ENCODE measurements at places on chromosomes 16 and 17. TPM values are rescaled to one million over a fixed set of nuclear protein-coding genes. Genes with fewer than 3 reads are reported as not detected.

SALL1 gene
- under 0.01 TPM for total RNA-seq

NME2 gene
- total RNA-seq: 603 TPM

DNA sequence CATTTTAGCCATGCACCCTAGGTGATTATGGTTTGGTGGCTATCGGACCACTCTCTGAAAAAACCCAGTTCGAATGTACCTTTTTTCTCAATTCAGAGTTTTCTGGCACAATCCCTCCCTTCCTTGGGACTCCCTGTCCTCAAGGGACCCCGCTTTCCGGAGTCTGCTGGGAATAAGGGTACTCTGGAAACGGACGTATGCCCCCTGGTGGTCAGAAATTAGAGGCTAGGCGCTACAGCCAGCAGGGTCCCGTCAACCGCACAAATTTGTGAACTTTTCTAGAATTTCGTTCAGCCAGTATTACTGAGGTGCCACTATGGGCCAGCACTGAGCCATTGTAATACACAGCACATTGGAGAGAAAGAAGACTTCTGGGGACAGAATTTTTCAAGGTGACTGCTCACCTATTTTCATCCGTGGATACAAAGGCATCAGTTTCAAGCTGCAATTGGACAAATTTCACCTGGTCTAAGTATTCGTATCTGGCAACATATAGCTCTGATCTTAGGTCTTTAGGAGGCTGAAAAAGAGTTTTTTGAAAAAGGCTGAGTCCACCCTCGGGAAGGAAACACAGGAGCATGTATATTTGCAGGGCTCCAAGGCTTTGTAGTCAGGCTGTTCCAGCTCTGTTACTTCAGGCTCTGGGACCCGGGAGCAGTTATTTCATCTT is 27.1 kb upstream of the CRYBA1 start:
- DNase-seq: peak; percentile 90

DNA sequence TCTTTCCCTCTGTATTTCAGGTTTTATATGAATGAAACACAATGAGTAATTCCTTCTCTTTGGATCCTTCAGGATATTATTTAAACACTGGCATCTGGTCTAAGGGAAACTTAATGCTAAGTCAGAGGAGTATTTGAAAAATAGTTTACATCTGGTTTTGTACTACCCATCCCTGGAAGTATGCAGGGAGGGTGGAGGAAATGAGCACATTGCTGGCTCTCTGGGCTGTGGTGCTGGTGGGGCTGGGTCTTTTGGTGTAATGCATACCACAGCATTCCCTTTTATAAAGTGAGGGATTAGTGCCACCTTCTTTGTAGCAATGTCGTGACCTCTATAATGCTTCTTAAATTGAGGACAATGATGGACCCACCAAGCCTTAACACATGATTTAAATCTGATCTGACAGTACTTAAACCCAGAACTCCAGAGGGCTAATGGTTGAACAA is 105.5 kb upstream of the AXIN2 start:
- no peak for DNase-seq

DNA sequence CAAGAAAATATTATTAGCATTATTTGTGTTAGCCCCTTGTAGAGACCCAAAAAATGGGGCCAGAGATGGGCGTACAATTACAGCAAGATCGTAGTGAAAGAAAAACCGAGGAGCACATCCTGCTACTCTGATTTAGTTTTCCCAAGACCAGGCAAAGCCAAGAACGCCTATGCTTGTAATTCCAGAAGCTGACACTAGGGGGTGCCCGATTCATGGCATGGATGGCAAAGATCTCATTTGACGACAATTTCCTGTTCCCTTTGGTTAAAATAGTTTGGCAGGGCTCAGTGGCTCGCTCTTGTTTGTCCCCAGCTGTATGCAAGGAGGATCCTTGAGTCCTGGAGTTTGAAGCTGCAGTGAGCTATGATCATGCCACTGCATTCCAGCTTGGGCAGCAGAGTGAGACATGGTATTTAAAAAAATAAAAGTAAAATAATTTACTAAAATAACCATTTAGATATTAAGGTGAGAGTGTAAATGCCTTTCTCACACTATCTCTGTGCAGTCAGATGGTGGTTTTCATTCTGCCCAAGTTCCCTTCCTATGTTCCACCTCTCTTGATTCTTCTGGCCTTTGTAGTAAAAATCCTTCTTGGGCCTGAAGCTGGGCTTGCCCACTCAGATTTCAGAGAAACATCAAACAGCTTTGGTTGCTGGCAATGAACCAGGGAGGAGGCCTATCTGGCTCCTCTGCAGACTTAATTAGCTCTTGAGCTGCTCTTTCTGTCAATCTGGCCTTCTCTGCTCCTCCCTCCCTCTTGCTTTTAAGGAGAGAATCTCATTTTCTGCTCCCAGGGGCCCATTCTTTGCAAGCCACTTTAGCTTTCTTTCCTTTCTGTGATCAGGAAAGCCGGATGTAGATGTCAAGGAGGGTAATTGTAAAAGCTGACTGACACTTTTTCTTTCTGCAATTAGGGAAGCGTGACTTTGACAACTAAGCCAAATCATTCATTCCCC is 31.2 kb downstream of the TMEM238L start:
- peak; percentile 24 for DNase-seq

DNA sequence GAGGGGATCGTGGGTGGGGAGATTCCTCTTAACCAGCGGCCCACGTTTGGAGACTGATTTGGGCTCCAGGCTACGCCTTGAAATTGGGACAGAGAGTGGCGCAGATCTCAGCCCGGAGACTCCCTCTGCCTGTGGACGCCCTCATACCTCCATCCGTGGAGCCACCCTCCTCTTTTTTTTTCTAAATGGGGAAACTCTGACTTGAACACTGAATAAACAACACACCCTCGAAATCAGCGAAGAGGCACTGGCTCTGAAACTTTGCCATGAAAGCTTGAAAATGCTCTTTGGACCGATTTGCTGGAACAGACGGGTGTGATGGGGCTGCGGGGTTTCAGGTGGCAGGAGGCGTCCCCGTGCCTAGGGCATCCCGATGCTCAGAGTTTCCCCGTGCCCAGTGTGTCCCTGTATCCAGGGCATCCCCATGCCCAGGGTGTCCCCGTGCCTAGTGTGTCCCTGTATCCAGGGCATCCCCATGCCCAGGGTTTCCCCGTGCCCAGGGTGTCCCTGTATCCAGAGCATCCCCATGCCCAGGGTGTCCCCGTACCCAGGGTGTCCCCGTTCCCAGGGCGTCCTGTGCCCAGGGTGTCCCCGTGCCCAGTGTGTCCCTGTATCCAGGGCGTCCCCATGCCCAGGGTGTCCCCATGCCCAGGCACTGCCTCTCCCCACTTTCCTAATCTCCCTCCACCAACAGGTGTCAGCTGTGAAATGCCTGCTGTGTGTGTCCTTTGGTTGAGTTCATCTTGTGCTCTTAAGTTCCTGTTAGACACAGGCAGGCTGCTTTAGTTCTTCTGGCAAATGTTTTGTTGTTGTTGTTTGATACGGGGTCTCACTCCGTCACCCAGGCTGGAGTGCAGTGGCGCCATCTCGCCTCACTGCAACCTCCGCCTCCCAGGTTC is 187.0 kb downstream of the SEC14L1 start:
- no peak for DNase-seq

AARS1 gene
- total RNA-seq: 148 TPM

C16orf46 gene
- under 0.01 TPM for total RNA-seq

GRCh38 chr17:76275382-76276068 is 10.4 kb downstream of the UBALD2 start:
- DNase-seq: no peak

PDE6G gene
- 4.8 TPM for total RNA-seq

DNA sequence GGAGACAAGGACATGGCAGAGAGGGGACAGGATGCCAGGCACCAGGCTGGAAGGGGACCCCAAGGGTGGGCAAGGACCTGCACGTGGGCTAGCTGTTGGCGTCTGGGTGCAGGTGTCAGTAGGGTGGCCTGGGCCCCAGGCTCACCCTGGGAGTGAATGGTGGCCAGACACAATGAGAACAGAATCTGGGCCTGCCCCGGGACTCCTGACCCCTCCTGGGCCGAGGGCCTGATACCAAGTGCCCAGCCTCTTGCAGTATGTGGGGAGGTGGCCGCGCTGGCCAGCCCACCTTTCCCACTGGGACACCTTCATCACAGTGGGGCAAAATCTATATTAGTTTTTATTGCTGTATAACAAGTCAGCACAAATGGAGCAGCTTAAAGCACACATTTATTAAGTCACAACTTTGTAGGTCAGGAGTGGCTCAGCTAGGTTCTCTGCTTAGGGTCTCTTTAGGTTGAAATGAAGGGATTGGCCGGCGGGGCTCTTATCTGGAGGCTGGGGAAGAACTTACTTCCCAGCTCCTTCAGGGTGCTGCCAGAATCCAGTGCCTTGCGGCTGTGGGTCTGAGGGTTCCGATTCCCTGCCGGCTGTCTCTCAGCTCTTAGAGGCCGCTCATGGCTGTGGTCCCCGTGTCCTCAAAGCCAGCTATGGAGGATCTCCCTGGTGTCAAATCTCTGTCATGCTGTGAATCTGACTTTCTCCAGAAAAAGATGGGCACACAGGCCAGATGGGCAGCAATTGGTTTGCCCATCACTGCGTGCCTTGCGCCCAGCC is 3.6 kb downstream of the PRSS33 start:
- no peak for DNase-seq

DNA sequence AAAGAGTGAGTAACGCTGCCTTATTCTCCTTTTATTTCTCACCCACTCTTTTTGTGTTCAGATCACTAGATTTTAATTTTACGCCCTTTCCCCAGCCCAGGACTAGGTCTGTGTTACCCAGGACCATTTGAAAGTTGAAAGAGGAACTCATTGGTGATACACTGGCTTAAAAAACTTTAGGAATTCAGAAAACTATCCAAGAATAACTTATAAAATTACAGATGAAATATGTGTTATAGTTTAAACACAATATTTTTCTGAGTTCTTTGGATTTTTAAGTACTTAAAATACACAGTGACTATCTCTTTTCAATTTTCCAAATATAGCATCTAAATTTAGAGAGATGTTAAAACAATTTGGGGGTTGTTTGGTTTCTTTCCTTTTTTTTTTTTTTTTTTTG is 385.2 kb downstream of the CDH13 start:
- no peak for DNase-seq

GRCh38 chr17:66580184-66580955 is 254.5 kb upstream of the CACNG5 start:
- peak; percentile 63 for DNase-seq

DNA sequence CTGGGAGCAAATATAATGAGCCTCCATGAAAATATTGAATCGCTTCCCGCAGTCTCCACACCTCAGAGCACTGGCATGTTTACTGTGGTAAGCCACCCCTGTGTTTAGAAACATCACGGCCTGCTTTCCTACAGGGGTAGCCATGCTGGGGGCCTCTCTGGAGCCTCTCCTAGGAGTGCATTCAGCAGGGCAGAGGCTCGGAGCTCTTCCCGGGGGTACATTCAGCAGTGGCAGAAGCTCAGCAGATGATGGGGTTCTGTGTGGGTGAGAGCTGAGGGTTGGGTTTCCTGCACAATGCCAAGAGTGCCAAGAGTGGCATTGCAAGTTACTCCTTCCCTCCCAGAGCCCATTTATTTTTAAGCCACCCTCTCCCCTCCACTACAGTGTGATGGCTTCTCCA is 386.6 kb downstream of the SEC14L1 start:
- DNase-seq: no peak

GRCh38 chr16:29736764-29737163 is 9.0 kb downstream of the C16orf54 start:
- DNase-seq: no peak
